EH (cell line): ENCODE measurements at places on chromosomes 5 and 9.

DNA sequence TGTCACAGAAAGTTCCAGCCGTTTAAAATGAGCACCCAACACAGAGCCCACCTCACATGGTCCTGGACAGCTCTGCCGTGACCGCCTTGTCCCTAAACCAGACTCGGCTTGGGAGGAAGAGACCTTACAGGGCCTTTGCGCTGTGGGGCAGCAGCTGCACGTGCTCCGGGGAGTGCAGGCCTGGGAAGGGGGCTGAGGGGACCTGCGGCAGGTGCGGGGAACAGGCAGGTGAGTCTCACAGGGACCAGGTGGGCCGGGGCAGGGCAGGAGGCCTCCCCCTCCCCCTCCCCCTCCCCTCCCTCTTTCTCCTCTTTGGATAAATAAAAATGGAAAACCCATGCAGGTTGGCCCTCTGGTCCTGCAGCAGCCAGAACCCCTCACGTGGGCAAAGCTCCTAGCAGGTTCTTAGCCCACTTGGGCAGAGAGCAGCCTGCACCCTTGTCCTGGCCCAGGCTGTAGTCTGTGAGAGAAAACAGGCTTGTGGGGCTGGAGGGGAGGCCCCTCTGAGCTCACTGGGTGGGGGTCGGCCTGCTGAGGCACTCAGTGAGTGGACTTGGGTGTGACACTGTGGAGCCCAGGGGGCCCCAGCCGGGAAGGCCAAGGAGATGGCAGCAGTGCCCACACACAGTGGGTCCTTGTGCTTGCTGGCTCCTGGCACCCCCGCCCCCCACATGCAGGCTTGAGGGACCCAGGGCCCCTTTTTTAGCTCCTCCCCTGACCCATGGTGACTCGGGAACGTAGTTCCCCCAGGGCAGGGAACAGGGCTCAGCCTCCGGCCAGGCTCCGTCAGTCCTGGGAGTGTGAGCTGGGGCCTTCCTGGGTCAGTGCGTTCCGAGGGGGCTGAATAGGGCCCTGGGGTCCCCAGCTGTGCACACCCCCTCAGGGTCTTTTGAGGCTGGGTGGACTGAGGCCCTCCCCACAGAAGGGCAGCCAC is 40.0 kb upstream of the CACNA1B start:
- DNase-seq: no peak

- no peak for DNase-seq
These were observed 15.2 kb upstream of the ZCCHC9 start for GRCh38 chr5:81286059-81286617.

GRCh38 chr9:30796764-30797163 is 1587.7 kb upstream of the ACO1 start:
- DNase-seq: no peak

DNA sequence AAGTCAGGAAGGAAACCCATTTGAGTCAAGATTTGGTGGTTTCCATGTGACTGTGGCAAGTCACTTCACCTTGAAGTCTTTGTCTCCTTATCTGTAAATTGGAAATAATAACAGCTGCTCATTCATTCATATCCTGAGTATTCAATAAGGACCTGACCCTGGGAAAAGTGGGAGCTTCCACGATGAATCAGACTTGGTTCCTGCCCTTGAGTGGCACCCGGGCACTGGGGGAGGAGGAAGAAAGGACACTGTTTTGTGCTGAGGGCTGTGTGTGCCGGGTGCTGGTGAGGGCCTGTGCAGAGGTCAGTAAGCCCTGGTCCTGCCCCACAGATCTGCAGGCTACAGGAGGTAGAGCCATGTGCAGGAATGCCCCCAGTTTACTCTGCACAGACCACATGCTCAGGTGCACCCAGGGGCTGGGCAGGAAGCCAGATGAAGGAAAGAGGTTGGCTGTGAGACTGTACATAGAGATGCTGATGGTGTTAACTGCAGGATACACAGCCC is 6.8 kb downstream of the NDST1 start:
- DNase-seq: peak; percentile 69

- no peak for DNase-seq
These were observed 8.0 kb downstream of the BRD3 start for GRCh38 chr9:134059661-134060395.

DNA sequence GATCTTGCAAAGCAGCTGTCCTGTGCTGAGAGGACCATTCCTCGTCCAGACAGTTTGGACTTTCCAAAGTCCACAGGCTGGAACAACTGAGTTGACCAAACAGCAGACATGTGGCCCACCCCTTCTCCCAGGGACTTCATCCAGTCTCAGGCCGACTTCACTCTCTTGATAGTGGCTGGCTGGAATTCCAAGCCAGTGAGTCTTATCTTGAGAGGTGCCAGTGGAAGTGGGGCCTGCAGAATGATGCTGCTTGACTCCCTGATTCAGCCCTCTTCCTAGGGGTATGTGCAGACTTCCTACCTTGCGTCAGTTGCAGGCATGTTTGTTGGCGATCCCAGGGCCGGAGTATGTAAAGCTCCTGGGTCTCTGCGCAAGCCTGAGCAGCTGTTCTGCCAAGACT is 131.4 kb upstream of the TSLP start:
- DNase-seq: peak; percentile 4

DNA sequence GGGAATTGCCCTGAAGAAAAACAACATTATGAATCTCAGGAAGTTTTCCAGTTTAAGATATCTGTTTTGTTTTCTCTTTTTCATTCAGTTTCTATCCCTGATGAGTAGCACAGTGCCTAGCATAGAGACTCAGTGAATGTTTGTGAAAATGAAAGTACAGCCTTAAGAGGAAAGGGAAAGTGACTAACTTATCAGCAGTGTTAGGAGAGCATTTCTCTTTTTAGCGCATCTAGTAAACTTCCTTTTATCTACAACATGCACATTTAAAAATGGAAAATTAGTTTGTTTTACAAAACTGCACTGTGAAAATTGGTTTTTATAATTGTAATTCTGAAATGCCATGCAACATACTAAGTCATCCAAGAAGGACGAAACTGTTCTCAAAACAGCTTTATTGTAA is 110.8 kb downstream of the SMARCA2 start:
- peak; percentile 5 for DNase-seq
